NCI-H2107 (cell line): ENCODE measurements at places on chromosomes 16 and 17.

DNA sequence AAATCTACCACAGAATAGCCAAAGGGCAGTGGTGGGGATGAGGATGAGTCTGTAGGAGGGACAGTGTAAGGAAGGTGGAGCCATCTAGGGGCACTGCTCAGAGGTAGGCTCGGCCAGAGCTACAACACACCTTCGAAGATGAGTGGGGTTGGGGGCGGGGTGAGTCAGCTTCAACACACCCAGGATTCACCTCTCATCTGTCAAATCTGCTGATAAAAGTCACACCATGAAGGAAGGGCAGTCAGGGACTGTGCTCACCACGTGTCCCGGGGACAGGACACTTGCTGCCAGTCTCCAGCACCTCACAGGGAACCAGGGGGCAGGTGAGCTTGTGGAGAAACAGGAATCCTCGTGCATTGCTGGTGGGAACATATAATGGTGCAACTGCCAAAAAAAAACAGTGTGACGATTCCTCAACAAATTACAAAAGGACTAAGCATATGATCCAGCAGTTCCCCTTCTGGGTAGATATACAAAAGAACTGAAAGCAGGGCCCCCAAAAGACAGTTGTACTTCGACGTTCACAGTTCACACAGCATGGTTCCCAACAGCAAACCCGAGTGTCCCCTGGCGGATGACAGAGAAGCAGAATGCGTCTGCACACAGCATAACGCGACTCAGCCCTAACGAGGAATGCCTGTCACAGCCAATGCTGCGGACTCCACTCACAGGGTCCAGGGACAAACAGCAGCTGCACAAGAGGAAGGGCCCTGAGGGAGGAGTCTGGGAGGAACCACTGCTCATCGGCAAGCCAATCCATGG is 133.1 kb downstream of the ANKRD11 start:
- DNase-seq, result no peak

- no peak for DNase-seq
Observed at GRCh38 chr16:30816769-30817168, 29.8 kb upstream of the ZNF629 start.

DNA sequence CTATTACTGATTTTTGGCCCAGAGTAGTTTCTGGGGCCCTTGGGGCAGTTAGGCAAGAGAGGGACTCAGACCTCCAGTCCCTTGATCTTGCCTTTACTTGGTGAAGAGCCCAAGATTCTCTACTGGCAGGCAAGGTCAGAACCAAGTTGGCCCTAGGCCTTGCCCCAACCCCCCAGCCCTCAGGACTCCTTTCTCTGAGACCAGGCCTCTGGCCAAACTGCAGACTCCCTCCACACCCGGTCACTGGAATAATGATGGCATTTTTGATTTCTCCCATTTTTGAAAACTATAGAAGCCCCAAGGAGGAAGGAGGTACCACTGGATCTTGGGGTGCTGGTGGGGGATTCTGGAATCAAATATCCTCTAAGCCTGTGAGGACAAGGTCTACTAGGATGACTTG is 18.0 kb upstream of the HOXB9 start:
- no peak for DNase-seq

- no peak for DNase-seq
Observed at GRCh38 chr17:79802736-79803420, 6.0 kb upstream of the CBX8 start.

- DNase-seq, result no peak
Observed at GRCh38 chr16:86831366-86831765, 253.0 kb downstream of the FOXL1 start.

DNA sequence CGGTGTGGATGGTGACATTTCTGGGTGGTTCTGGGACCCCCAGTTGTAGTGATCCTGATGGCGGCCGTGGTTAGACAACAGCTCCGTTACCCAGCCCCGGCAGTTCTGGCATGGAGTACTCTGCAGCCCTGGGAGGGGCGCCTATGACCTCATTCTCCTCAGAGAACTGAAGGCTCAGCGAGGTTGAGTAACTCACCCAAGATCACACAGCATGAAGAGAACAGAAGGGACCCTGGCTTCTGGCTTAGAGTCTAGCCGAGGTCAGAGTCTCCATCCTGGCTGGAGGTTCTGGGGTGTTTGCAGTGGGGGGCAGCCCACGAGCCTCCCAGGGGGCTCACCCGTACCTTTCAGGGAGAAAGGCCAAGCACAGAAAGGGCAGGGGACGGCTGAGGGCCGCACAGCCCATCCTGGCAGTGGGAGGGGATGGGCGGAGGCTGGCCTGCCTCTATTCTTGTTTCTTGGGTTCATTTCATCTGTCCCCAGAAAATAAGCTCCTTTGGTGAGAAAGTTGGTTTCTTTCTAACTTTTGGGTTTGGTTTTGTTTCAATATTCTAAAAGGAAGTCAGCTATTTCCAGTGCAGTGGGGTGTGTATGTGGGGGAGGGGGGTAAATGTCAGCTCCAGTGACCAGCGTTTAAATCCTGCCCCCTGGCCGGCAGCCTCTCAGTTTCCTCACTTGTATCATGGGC is 13.2 kb downstream of the ZFPM1 start:
- DNase-seq, result no peak

DNA sequence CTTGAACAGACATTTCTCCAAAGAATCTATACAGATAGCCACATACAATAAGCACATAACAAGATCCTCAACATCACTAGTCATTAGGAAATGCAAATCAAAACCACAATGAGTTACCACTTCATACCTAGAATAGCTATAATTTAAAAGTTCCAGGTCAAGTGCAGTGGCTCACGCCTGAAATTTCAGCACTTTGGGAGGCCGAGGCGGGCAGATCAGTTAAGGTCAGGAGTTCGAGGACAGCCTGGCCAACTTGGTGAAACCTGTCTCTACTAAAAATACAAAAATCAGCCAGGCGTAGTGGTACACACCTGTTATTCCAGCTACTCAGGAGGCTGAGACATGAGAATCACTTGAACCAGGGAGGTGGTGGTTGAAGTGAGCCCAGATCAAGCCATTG is 19.9 kb downstream of the RANBP10 start:
- DNase-seq, result no peak

DNA sequence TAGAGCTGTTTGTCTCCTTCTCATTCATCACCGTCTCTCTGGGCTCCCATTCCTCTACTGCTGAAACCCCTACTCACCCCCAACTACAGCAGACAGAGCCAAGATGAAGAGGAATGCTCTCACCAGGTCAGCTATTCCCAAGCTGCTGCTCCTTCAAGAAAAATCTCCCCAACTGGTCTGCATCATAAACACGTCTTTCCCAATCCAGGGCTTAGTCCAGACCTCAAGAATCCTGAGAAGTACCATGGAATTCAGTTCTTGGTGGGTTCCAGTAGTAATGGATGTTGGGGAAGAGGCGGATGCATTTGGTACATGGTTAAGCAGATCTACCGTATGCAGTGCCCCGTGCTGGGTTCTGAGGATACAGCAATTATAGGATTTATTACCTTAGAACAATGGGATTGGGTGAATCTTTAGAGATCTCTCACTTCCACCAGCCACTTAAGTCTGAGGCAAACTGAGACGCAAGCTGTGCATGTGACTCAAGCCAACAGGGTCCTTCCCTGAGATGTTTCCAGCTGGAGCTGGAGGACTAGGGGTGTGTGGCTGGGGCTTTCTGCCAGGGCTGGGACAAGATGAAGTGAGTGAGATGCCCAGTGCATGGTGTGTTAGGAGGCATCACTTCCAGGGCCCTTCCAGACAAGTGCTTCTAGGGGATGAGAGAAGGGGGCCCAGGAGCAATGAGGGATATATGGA is 232.7 kb upstream of the CDH5 start:
- DNase-seq, result no peak

DNA sequence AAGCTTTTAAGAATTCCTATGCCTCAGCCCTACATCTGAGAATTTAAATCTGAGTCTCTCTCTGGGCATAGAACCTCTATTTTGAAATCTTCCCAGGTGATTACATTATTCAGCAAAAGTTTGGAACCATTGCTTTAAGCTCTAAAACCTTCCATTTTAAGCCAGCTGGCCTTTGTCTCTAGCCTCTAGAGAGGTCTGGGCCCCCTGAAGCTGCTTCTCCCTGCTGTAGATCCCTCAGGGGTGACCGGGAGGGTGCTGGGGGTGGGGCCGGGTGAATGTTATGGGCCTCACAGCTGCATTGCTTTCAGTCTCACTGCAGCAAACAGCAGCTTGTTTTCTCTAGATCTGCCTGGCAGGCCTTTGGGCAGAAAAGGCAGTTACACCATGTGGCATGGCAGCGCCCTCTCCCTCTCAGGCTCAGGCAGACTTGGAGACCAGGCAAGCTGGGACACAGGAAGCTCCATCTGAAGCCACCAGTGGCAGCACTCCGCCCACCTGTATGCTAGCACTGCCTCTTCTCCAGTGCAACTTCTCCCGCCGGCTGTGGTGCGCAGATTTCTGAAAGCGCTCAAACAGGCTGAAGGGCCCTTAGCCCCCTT is 66.3 kb downstream of the MPRIP start:
- DNase-seq, result no peak

- no peak for DNase-seq
Observed at GRCh38 chr16:27974896-27975540, 88.5 kb downstream of the GSG1L start.

GRCh38 chr16:23149267-23149992 is at the start of gene USP31:
Gene USP31, minus strand, starts transcription at chr16:23149452. Its CDS starts 182 bp downstream, at chr16:23149270.
- DNase-seq, result peak; percentile 93

DNA sequence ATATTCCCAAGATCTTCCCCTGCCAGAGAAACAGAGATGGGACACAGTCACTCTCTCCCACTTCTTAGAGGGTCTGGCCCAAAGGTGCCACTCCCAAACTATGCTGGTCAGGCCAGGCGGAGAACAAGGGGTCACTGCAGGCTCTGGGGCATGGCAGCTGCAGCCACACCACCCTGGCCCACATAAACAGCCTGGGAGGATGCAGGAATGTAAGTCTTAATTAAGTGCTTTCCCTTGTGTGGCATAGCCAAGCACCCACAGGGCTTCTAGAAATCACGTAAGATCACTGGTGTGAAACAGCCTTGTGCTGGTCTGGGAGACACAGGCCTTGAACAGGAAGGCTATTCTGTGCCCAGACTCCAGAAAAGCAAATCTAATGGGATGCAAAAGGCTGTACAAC is 31.5 kb downstream of the ABCC12 start:
- no peak for DNase-seq
